COR-L47 (cell line): ENCODE measurements at places on chromosomes 1 and 21.

- DNase-seq = no peak
Observed at GRCh38 chr1:188365874-188366273, 1537.1 kb downstream of the PLA2G4A start.

DNA sequence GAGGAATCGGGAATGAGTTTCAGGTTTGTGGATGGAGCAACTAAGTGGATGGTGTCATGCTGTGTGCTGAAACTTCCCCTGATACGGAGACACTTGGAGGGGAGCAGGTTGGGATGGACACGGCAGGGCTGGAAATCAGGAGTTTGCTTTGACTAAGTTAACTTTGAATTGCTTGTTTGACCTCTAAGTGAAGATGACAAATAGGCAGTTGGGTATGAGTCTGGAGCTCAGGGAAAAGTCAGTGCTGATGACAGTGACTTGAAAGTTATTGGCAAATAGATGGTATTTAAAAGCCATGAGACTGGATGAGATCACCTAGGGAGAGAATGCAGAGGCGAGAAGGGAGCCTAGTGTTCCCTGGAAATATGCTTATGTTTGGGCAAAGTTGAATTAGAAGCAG, 12.8 kb upstream of the ZSCAN20 start:
- DNase-seq = no peak

DNA sequence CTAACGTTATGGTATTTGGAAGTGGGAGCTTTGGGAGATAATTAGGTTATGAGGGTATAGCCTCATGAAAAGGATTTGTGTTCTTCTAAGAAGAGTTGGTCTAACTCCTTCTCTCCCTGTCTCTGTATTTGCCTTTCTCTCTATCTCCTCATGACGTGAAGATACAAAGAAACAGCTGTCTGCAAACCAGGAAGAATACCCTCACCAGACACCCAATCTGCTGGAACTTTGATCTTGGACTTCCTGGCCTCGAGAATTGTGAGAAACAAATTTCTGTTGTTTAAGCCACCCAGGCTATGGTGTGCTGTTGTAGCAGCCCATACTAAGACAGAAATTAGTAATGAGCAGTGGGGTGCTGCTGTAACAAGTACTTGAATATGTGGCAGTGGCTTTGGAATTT, 16.1 kb downstream of the C1orf141 start:
- DNase-seq = no peak

DNA sequence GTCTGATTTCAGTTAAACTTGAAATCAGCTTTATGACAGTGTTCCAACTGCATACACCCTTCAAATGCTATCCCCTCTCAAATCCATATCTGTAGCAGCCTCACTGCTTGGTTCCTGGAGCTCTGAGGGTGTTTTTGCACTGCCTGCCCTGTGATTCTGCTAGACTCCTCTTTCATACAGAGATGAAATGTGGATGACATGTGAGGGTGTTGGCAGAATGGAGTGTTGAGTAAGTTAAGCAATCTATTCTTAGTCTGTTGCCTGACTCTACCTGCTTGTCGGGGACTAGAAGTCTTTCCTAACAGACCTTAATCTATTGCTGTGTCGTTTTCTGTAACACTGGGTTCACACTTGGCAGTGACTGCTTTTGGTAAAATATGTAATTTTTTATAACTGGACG, 9.8 kb downstream of the IGSF5 start:
- no peak for DNase-seq

GRCh38 chr1:40034869-40035268, 5.7 kb upstream of the CAP1 start:
- DNase-seq = no peak
